Activated CD4-positive, alpha-beta T cell treated with anti-CD3 and anti-CD28 coated beads for 1 hour (primary cell): ENCODE measurements at places on chromosomes 4 and X.

DNA sequence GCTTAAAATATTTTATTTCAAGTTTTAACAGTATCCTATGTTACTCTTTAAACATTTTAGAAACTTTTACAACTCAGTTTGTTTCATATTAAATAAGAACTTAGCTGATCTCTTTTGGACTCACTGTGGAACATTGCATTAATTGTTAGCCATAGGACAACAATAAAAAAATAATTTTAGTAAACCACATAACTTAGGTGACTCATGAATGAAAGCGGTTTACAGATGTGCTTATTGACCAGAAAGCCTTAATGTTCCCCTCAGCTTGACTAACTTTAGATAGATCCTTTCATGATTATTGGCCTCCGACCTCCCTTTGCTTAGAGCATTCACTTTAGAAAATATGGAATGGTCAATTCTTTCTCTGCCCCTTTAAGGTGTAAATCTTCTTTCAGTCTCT lies 783.5 kb upstream of the MAGEB2 start:
- no peak for DNase-seq

DNA sequence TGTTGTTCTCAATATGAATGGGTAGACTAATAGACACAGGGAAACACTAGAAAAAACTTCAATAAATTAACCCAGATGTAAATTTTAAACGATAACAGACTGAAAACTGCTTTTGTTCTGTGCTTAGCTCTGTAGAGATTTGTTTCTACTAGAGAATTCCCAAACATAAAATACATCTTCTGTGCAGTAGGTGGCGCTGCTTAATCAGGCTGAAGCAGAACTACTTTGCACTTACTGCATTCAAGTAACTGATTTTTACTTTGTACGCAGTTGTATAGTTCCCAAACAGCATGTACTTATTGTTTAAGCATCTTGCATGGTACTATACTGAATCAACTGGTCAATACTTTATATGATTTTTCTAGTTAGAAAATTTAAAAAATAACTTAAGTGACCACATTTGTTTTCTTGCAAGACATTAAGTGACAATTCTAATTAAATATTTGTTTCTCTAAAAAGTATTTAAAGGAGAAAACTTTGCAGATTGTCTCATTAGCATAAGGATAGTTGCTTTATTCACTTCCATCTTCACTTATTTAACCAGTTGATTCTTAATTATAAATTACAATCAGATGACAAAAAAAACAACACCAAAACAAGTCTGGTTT lies 490.6 kb downstream of the IL15 start:
- peak; percentile 37 for DNase-seq

- no peak for DNase-seq
These were observed 140.5 kb upstream of the AADAT start for GRCh38 chr4:170230242-170230641.

DNA sequence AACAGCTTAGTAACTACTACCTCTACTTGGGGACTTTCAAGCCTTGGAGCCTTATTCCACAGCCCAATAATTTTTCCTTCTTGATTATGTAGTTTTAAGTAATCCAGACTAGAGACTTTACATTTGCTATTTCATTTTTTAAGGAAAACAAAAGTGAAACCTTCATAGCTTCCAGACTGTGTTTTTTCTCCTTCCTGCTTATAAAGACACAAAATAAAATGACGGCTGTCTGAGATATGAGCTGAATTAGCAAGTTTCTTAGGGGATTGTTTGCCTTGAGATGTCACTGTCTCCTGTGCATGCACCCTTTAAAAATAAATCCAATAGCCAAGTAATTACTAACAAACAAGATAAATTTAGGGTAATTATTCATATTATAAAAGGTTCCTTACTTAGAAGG lies 78.8 kb upstream of the PACRGL start:
- DNase-seq = no peak

DNA sequence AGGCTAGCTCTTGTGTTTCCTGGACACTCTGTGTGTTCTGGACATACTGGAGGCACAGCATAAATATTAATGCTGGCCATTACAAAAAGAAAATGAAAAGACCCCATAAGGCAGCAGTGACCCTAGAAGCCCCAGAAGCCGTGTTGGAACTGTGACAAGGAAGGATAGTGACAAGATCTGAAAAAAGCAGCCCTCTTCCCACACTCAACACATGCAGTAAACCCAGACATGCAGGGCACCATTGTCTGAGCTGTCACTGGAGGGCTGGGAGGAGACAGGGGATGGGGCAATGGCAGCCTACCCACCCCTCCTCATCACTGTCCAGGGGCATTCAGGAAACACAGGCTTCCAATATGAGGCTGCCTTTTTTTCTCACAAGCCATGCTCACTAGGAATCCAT lies 6.5 kb downstream of the TRIM2 start:
- DNase-seq = no peak

DNA sequence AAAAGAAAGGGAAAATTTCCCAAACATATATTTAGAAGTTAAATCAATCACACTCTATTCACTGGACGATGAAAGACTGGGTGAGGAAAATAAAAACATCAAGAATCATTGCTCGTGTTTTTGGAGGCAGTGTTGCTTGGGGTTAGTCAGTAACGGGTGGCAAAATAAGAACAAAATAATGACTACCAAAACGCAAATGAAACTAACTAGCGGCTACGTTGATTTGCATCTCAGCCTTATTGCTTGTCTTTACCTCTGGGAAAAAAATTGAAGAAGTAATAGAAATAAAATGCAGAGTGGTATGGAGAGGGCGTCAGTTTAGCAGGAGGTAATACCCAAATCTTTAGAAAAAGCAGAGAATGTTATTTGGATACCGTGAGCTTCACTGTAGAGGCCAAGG lies 86.4 kb upstream of the SORBS2 start:
- no peak for DNase-seq

- no peak for DNase-seq
These were observed 11.9 kb upstream of the HS3ST1 start for GRCh38 chr4:11440481-11441193.

DNA sequence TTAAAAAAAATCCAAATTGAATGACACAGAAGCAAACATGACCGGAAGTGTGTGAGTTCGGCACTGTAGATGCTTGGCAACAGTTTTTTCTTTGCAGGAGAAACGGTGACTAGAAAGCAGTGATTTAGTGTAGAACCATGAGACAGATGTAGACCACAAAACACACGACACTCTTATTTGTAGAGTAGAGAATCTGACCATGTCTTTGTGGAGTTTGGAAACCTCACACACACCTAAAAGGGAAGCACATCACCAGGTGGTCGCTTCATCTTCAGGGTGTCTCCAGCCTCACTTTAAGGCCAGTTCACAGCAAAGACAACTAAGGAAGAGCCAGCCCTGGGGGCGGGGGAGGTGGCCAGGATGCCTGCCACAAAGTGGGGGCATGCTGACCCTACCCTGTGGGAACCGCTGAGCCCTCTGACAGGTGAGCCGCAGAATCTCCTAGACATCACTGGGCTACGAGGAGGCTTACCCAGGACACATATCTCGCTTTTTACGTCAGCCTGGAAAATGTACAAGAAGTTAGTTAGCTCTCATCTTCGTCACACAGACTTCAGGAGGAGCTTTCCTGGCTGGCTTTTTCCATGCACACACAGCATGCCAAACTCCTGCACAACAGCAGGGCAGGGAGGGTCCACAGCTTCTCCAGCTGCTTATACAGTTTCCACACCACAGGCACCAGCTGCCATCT lies 64.4 kb upstream of the PDLIM3 start:
- no peak for DNase-seq

GRCh38 chrX:48974574-48974973 lies 2.9 kb upstream of the KCND1 start:
- DNase-seq = no peak

DNA sequence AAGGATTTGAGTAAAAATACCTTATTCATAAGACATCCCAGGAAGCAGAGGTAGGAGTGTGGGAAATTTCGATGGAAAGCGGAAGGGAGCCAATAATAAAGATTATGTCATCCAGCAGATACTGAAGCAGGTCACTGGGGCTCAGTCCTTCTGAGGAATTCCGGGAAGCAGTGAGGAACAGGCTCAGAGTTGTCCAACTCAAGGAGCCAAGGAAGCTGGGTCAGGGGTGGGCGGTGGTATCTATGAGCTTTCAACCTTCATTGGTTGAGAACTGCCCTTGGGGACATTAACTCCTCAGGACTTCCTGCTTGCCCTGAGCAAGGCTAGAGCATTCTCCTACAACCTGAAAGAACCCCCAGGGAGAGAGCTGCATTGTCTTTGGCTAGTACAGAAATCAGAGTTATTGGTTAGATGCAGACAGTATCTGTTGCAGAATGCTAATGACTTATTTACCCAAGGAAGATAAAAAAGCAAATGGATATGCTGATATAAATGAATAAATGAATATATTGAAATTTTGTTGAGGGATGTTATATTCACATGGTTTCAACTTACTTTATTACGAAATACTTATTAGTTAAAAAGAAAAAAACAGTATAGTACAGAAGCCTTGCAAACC lies 68.2 kb downstream of the DMP1 start:
- DNase-seq = no peak

DNA sequence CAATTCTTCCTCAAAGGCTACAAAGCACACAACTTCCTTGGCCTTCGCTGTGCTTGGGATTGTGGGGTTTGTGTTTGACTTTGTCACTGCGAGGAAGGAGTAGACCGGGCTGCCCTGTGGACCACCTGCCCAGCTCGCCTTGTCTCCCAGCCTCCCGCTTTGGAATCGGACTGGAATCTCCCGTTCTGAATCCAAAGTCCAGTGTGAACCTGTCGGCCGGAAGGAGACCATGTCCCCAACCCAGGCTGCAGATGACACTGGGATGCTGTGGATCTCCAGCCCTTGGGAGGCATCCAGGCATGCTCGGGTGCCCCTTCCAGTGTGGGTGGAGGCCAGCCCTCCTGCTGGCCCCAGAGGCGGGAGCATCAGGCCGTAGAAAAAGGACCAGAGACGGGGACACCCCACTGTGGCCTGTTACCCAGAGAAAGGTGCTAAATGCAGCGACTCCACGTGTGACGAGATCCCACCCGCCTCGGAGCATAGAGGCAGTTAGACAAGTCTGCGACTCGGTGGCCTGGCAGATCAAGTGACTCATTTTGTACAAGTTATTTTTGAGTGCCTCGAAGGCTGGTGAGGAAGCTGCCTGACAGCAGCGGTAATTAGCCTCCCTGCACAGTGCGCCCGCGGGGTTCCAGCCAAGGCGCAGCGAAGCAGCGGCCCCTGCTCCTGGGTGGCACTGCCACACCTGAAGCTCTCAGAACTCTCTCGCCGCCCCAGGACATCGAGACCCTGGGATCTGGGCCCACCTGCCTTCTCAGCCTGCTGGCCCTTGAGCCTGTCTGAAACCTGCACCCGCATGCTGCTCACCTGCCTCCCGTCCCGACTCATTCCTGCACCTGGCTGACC lies 57.5 kb downstream of the ADRA2C start:
- no peak for DNase-seq

GRCh38 chr4:52312722-52313121 lies 261.6 kb downstream of the SPATA18 start:
- DNase-seq = no peak

DNA sequence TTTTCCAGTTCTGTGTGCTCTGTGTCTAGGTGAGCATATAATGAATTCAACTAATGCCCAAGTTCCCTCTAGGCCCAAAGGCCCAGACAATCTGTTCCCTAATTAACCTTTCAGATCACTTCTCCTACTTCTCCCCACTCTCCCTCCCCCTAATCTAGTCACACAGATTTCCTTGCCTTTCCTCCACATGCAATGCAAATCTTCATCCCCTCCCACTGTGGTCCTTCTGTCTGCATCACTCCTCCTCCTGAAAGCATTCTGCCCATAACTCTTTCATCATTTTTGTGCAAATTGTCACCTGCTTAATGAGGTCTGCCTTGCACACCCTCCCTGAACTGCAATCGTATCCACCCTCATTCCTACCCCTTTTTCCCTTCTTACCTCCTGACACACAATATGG lies 346.6 kb downstream of the FBXO8 start:
- DNase-seq = no peak

DNA sequence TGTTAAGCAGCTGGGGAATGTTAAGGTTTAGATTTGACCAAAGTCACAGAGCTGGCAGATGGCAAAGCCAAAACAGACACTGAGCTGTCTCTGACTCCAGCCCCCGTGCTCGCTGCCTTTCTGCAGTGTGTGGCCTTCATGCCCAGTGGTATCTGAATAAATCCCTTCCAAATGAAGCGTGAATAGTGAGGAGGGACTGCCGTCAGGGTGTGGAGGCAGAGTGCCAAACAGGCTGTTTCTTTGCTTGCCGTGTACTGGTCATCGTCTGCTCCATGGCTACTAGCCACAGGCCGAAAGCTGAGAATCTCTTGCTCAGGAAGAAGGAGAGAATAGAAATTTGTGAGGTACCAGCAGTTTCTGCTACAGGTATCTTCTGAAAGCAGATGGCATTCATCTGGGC lies 19.7 kb downstream of the PRIMPOL start:
- DNase-seq = no peak

GRCh38 chrX:143017272-143017671 lies 8.5 kb upstream of the SPANXN4 start:
- DNase-seq = no peak

GRCh38 chr4:175469514-175469913 lies 342.6 kb downstream of the GPM6A start:
- DNase-seq = no peak

DNA sequence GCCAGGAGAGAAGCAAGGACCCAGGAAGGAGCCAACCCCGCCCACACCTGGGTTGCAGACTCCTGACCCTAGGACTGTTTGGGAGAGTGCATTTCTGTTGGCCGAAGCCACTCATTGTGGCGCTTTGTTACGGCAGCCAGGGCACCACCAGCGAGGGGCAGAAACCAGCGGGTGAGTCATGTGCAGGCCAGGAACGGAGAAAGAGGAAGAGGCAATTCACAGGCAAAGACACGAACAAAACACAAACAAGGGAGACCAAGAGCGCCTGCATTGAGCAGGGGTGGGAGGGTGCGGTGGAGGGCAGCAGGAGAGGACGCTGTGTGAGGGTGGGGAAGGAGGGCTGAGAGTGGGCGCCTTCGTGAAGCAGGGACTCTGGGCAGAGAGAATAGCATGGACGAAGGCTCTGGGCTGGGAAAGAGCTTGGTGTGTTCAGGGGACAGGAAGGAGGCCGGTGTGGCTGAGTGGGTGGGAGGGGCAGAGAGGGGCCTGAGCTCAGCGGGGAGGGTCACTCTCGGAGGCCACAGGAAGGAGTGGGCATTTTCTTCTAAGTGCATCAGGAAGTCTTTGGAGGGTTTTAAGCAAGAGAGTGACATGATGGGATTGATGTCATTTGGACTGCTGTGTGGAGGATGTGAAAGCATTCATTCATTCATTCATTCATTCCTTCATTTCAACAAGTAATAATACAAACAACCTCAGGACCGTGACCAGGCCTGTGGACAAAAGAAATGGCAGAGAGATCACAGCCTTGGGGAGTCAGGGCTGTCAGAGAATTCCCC lies 12.2 kb upstream of the WFS1 start:
- DNase-seq = no peak

GRCh38 chr4:83152746-83153145 lies 38.2 kb upstream of the PLAC8 start:
- no peak for DNase-seq
